ENCODE measurements at places on chromosomes 12 and 14.
A peak's percentile ranks its signal among the peaks of the same experiment; 100 is the strongest.

DNA sequence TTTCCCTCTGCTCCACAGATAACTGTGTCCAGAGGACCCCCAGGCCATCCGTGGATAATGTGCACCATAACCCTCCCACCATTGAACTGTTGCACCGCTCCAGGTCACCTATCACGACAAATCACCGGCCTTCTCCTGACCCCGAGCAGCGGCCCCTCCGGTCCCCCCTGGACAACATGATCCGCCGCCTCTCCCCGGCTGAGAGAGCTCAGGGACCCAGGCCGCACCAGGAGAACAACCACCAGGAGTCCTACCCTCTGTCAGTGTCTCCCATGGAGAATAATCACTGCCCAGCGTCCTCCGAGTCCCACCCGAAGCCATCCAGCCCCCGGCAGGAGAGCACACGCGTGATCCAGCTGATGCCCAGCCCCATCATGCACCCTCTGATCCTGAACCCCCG, 201.3 kb upstream of the BCL2L14 start:
- no peak for DNase-seq

DNA sequence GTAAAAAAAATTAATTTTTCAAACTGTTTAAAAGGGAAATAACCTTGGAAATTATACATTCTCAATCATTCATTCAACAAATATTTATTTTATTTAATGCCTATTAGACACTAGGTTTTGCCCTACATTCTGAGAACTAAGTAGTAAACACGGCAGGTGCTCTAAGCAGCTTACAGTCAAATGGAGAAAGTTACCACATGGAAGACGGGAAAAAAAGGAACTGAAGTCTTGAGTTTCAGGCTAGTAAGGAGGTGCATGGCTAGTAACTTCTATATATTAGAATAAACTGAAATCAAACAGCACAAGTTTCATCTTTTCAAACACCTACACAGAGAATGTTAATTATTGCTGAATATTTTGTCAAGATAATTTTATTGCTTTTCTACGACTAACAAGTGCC, 52.9 kb downstream of the C12orf42 start:
- no peak for DNase-seq

GRCh38 chr12:110590806-110591326, 7.7 kb upstream of the PPTC7 start:
- DNase-seq, result no peak

DNA sequence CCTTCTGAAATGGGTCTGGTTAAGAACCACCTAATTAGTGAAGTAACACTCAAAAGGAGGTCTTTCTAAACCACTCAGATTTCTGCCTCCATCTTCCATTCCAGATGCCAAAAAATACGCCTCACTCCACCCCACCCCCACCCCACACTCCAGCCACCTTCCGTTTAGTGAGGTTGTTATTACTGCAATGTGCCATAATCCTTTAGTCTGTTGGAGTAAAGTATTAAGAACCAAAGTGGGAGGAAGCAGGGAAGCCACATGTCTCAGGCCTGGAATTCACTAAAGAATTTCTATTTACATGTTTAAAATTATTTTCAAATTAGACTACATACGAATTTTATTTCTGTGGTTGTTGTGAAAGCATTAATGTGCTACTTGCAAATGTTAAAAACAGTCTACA, 7.4 kb downstream of the KIF21A start:
- no peak for DNase-seq

- no peak for DNase-seq
These were observed 7.6 kb downstream of the MLXIP start for GRCh38 chr12:122086116-122086515.

- peak; percentile 72 for DNase-seq
These were observed 59.1 kb downstream of the EXOC5 start for GRCh38 chr14:57209561-57209960.

GRCh38 chr12:15767301-15767700, 21.9 kb downstream of the EPS8 start:
- DNase-seq, result no peak

GRCh38 chr12:74286254-74286653, 251.4 kb upstream of the ATXN7L3B start:
- DNase-seq, result no peak

GRCh38 chr12:74999474-74999873, 210.2 kb downstream of the KCNC2 start:
- DNase-seq, result no peak

- no peak for DNase-seq
These were observed 37.2 kb downstream of the TIMELESS start for GRCh38 chr12:56411781-56412639.

DNA sequence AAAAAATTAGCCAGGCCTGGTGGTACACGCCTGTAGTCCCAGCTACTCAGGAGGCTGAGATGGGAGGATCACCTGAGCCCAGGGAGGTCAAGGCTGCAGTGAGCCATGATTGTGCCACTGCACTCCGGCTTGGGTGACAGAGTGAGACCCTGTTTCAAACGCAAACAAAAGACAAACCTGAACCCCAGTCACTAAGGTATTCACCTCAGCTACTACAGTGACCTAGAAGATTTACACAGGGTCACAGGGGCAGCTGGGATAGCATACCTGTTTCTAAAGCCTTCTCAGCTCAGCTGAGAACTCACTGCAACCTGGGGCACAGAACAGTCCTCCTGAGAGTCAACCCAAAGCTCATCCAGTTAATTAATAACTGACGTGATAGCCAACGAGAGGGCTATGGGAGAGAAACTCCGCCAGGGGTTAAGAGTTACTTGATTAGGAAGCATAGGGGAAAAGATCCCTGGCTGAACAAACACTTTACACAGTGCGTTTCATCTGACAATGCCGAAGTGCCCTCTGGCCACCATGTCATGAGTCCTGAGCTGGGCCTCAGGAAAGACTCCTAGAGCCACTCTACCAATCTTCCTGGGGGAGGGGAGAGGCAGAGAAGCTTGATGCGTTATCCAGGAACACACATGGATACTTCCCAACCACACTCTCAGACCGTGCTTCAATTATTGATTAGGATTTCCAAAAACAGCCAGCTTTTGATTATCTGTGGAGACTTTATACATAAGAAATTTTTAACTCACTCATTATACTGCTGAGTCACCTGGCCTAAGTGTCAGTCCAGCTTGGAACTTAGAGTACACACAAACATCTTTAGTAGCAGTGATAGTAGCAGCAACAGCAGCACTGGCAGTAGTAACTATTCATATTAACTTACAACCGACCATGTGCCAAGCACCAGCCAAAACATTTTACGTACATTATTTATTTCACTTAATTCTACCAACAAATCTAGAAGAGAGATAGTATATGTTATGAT, 48.2 kb downstream of the FOXN3 start:
- DNase-seq, result no peak

DNA sequence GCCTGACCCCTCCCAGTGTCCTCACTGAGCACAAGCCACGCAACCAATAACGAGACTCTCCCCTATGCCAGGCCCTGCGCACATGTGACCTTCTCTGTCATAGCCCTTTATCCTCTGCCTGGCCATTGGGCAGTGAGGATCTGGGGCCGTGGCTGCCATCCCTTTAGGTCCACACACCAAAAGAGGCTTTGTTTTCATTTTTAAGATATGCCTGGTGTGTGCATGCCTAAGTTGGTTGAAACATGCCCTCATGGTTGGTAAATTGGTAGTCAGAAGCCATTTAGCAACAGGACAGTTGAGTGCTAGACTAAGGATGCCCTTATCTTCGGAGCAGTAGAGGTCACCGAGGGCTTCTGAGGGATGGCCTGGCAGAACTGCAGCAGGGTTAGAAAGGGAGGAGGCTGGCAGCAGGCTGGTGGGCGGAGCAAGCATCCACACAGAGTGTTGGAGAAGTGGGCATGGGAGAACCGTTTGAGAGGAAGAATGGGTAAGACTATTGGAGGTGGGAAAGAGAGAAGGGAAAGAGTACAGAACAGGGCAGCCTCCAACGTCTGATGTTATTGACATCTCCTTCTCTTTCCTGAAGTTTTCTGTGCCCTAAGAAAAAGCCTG, 75.1 kb downstream of the SLC24A4 start:
- DNase-seq, result no peak

- DNase-seq, result no peak
These were observed 14.2 kb downstream of the WIF1 start for GRCh38 chr12:65106948-65107347.

- no peak for DNase-seq
These were observed 182.9 kb downstream of the NOVA1 start for GRCh38 chr14:26414926-26415325.

GRCh38 chr14:59294662-59294992, 106.2 kb downstream of the DAAM1 start:
- no peak for DNase-seq

- DNase-seq, result no peak
These were observed 209.6 kb downstream of the MED13L start for GRCh38 chr12:116067892-116068291.

- no peak for DNase-seq
These were observed 483.5 kb downstream of the ATP23 start for GRCh38 chr12:58424735-58425392.

GRCh38 chr14:39773387-39774126, 341.3 kb upstream of the FBXO33 start:
- no peak for DNase-seq

DNA sequence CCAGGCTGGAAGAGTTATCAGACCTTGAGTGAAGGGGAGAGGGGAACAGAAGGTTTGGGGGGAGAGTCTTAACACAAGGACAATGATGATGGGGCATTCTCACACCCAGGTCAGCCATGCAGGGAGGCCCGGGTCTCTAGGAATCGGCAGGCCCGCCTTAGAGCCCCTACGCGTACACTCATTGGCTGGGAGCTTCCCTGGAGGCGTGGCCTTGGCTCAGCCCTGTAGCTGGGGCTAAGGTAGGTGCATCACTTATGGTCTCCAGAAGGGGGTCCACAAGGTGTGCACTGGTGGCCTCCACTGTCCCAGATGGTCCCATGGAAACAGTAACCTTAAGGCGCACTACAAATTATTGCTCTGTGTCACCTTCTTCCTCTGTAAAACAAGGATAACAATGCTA, 660.1 kb downstream of the MED13L start:
- DNase-seq, result no peak

GRCh38 chr12:3718100-3718499, 34.8 kb downstream of the CRACR2A start:
- no peak for DNase-seq

- peak; percentile 40 for DNase-seq
These were observed 583.9 kb upstream of the TBX3 start for GRCh38 chr12:115267891-115268290.

DNA sequence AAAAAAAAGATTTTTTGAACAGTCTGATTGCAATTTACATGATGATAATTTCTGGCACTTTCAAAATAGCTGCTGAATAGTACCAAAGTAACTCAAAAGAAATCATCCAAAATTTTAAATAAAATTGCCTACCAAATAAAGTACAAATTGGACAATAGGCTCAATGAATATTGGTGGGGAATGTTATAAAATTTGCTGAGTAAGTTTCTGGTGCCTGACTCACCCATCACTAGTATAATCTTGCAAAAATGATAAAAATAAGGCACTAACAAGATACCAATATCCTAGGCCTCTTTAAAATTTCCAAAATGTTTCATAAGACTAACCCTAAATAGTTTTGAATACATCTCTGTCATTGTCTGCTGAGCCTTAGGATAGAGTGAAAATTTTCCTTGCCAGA, 145.3 kb upstream of the LRFN5 start:
- no peak for DNase-seq
